ENCODE measurements at places on chromosomes 4 and X.

DNA sequence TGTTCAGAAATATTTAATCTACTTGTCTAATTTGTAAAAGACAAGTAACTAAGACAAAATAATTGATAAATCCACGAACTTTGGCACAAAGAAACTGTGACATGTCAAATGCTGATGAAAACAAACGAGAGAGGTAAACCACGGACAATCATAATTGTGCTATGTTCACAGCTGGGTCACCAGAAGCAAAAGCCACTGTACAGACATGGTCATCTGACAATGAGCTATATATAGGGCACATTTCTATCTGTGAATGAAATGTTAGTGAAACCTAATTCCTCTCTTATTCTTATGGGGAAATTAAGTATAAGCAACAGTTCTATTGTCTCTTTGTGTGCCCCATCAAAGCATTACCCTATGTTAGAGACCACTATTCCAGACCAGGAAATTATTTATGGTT lies 444.0 kb upstream of the TRAM1L1 start:
- no peak for DNase-seq

DNA sequence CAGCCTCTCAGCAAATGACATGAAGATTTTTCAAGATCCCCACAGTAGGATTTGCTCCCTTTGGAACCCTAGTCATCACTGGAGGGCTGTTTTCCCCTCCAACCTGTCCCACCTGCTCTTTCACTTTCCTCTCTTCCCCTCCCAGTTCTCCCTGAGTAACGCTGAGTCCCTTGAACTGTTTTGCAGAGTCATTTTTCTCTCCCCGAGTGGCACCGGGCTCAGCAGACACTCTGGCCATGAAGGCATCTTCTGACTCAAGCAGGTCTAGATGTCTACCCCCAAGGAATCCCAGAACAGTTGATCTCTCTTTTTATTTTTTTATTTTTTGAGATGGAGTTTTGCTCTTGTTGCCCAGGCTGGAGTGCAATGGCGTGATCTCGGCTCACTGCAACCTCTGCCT lies 52.2 kb downstream of the HTRA3 start:
- DNase-seq = no peak

- DNase-seq = no peak
These were observed 33.9 kb upstream of the RTL3 start for GRCh38 chrX:78693012-78693411.

DNA sequence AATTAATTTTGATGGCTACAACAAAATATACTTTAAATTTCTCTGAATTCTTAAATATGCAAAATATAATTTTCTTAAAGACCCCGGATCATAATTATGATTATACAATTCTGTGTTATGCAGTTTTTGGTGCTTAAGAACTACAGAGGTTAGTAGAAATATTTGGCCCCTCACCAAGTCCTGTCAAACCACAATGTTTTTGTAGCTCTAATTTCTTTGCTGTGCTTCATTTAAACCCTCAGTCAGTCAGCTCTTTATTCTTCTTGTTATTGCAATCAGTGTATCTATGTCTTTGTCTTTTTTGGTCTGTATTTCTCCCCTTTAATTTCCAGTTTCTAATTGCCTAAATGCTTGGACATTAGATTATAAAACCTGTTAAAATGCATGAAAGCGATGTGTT lies 186.1 kb downstream of the CAMK2D start:
- peak; percentile 91 for DNase-seq

- DNase-seq = no peak
These were observed 97.0 kb downstream of the AGTR2 start for GRCh38 chrX:116267511-116268040.

GRCh38 chr4:38663090-38663800 lies 754 bp upstream of the KLF3 start:
- no peak for DNase-seq

DNA sequence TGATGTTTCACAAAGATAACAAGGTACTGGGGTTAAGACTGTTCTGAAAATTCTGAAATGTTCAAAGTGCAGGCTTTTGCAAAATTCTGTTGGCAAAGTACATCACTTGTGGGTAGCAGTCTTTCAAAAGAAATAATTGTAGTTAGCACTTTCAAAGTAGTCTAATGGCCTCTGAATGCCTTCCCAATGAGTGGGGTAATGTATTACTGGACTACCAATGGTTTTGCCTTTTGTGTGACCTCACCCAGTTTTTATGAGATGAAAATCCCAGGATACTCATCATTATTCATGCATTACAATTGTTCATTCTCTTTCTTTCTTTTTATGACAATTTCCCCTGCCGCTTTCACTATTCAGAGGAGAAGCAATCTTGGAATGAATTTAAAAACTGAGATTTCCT lies 686.1 kb downstream of the GLUD2 start:
- no peak for DNase-seq

DNA sequence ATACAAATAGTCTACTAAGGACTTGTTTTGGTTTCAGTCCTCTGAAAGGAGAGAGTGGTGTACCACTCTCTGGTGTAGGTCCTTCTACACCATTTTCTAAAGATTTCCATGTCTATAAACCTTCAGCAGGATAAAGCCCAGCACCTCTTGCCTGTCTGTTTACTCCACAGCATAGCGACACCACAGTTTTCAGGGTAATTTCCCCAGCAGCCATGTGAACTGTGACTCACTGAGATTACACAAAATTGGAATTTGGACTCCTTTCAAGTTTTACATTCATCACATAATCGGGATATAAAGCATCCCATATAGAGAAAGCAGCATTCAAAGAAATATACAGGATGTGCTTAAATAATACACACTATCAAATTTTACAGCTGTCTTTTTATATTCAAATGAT lies 229.6 kb downstream of the PRDM5 start:
- peak; percentile 97 for DNase-seq

- DNase-seq = no peak
These were observed 29.0 kb downstream of the CD99L2 start for GRCh38 chrX:150869450-150869849.

DNA sequence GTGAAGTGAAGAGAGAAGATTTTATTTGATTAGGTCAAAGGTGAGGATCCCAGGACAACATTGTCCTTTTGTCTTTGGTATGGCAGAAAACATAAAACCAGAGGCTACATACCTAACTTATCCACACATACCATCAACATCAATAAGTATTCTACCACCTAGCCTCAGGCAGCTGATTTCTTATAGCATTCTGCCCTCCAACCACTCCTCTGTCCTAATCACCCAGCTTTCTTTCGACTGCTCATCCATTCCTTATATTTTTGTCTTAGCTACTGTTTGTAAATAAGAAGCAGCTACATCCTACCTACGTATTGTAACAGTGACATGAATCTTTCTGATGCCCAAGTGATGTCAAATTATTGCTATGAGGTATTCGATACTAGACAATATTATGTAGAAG lies 129.4 kb downstream of the ANAPC10 start:
- DNase-seq = no peak

DNA sequence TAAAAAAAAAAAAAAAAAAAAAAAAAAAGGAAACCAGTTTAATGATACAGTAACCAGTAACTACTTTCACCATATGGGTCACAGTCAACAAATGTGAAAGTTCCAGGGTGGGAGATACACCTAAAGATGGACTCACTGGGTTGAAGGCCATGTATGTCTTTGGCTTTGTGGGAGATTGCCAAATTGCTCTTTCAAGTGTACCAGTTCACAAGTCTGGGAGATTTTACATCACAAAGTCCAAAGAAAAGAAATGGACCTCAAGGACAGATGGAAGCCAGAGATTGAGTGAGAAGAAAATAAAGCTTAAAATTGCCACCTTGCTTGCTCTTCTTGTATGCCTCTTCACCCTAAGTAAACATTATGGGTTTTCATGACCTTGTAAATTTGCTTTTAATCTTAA lies 65.3 kb downstream of the NHS start:
- no peak for DNase-seq

GRCh38 chr4:142581881-142582280 lies 264.2 kb downstream of the INPP4B start:
- no peak for DNase-seq

- no peak for DNase-seq
These were observed 17.6 kb upstream of the FAT4 start for GRCh38 chr4:125297116-125297515.

- no peak for DNase-seq
These were observed 148.9 kb downstream of the MAML3 start for GRCh38 chr4:140004922-140005627.

- peak; percentile 37 for DNase-seq
These were observed 204.6 kb downstream of the TENM3 start for GRCh38 chr4:182447767-182448280.

DNA sequence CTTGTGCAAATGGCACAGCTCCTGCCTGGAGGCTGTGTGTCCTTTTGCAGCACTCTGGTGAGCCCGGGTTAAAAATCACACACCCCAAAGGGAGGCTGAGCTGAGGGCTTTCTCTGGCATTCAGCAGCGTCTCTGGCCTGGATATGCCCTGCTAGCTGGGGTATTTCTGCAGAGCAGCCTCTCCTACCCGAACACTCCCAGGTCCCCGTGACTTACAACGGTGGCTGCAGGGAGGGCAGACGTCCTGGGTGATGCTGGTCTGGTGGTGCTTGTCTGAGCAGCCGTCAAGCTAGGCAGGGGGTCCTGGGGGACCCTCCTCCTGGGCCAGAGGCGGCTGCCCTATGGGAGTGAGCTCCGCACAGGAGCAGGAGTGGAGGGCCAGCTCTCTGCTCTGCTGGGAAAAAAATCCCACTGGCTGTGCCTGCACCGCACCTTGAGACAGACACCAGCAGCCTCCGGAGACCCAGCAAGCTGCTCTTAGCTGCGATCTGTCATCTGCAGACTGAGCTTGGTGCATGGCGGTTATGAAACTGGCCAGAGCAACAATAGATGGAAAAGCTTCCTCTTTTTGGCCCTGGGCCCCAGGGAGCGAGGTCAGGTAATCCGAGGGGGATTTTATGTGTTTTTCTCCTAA lies 41.3 kb upstream of the ASMTL start:
- DNase-seq = no peak

DNA sequence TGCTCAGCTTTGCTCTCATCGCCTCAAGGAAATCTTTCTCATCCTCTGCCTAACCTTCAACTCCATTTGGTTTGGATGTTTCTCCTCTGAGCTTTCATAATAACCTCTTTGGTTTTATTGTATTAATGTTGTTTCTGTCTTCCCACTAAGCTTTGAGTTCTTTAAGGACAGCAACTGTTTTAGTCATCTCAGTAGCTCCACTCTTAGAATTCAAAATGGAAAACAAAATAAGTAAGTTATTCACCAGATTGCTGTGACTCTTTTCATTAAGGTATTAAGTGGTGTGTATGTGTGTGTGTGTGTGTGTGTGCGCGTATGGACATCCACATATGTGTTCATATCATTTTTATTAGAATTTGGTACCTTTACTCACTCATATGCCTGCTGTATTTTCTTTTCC lies 279.2 kb upstream of the BOD1L1 start:
- peak; percentile 38 for DNase-seq

DNA sequence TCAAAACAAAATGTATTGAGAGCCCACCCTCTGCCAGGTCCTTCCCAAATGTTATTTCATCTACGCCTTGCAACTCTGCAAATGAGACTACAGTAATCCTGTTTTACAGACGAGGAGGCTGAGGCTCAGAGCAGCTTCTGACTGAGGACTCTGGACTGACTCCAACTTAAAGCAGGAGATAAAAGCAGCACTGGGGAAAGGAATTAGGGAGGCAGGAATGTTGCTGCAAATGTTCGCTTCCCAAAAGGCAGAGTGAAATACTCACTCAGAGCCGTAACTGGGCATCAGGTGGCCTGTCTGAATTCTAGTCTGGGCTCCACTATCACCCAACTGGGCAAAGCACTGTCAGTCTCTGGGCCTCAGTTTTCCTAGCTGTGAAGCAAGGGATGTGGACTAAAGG lies 94.7 kb upstream of the SRD5A3 start:
- DNase-seq = peak; percentile 22

- no peak for DNase-seq
These were observed 287.5 kb downstream of the ACTRT1 start for GRCh38 chrX:127764674-127765073.

- peak; percentile 53 for DNase-seq
These were observed 180.7 kb downstream of the PDGFC start for GRCh38 chr4:156790866-156791265.

- DNase-seq = no peak
These were observed 19.5 kb downstream of the NAT8L start for GRCh38 chr4:2078584-2078983.

GRCh38 chrX:150377005-150377404 lies 13.9 kb downstream of the MAMLD1 start:
- DNase-seq = no peak

DNA sequence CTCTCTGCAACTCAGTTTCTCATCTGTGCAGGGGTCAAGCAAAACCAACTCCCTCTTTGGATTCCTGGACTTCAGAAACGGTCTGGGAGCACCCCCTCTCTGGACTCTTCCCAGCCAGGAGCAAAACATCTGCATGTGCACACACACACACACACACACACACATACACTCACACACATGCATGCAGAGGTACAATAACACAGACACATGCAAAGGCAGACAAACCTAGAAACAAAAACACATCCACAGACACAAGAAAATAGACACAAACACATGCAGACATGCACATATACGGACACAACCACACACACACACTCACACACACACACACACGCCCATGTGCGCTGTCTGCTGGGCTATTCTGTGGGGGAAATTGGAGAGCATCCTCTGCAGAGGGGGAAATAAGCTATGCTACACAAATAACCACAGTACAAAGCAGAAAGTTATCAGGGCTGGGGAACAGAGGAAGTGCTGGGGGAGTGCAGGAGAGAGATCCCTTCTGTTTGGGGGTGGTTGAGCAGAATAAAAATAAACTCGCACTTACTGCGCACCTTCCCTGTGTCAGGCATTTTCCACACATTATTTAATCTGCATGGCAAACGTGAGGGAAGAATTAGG lies 19.9 kb downstream of the IQSEC2 start:
- DNase-seq = no peak

GRCh38 chrX:79146640-79147390 lies 2.3 kb downstream of the GPR174 start:
- no peak for DNase-seq

DNA sequence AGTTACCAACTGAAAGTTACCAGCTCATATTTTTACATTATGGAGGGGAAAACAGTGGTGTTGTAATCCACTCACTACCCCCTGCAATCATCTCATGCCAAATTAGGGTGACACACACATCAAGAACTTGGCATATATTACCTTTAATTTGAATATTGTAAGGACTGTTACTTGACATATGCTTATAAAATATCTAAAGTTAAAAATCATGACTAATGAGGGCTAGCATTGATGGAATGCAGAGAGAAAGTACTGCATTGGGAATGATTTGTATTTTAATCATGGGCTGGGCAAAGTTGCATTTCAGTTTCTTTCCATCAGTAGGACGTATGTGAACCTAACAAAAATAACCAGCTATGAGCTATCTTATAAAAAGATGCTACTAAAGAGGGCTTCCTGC lies 517.5 kb upstream of the GRIA3 start:
- no peak for DNase-seq

- DNase-seq = peak; percentile 30
These were observed 1.4 kb downstream of the HGFAC start for GRCh38 chr4:3442959-3443749.

DNA sequence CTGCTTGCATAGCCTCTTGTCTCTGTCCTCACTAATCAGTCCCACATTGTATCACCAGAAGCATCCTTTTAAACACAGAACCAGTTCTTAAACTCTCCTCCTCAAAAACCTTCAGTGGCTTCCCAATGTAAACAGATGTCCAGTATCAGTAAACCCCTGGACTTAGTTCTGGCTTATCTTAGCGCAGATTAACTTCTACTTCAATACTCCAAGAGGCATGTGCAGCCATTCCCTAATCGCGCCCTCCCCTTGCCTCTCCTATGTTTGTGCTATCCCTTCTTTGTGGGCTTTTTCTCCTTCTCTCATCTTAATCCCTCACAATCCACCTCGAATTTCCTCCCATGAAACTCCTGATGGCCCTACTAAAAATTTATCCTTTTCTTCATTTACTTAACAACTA lies 193.8 kb downstream of the FBXO8 start:
- DNase-seq = no peak

Data from choroid plexus epithelial cell (primary cell).